NCI-H1105 treated with DMSO at 0.1 percent for 48 hours (cell line): ENCODE measurements at places on chromosomes 7 and 10.

DNA sequence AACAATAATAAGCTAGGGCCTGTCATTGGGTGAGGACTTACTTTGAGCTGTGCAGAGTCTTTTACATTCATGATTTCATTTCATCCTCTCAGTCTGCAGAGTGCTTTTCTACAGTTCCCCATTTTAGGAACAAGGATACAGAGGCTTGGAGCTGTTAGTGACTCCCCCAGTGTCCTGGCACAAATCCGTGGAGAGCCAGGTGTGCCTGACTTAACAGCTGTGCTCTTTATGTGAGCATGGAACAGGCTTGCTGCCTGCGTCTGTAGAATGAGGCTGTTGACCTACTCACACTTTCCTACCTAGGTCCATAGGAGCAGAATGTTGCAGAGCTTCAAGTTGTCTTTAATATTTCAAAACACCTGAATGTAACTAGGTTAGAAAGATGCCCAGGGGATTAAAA is 50.4 kb upstream of the BTBD16 start:
- no peak for DNase-seq

- no peak for DNase-seq
Observed at GRCh38 chr10:125708971-125709503, 10.5 kb upstream of the EDRF1 start.

GRCh38 chr7:141416650-141417270 is 134.4 kb upstream of the AGK start:
- DNase-seq: no peak

GRCh38 chr7:156179872-156180390 is 367.7 kb upstream of the SHH start:
- no peak for DNase-seq
